ENCODE measurements at places on chromosomes 5 and 9. TPM values are rescaled to one million over a fixed set of nuclear protein-coding genes. Genes with fewer than 3 reads are reported as not detected.

- DNase-seq, result no peak
These were observed 40.4 kb downstream of the BASP1 start for GRCh38 chr5:17257705-17258273.

DNA sequence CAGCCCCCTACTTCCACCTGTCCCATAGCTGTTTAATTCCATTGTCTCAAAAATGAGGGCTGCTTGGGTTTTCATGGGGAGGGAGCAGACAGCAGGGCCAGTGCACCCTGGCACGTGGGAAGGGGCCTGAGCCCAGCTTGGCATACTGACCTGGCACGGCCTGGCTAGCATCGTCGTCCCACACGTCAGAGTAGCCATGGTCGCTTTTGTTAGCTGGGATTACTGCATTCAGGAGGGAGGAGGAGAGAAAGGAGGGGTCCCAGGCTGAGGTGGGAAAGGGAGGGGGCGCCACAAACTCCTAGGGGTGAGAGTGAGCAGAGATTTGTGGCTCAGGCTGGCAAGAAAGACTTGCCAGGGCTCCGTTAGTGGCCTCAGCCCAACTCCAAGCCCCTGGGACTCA, 21.1 kb upstream of the CYSTM1 start:
- no peak for DNase-seq

DNA sequence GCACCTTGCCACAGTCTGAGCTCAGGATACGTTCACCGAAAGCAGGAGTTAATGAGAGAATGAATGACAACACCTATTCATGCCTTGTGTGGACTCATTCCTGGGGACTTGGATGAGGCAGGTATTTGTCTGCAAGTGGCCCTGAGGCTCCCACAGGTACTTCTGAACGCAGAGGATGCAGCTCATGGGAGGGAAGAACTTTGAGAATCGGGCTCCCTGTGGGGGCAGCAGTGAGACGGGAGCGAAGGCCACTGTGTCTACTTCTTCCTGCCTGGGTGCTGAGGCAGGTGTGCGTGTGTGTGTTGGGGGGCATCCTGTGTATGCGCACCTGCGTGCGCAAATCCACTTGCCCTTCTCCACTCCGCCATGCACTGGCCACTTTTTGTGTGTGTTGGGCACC, 42.2 kb downstream of the PTPN3 start:
- no peak for DNase-seq

DNA sequence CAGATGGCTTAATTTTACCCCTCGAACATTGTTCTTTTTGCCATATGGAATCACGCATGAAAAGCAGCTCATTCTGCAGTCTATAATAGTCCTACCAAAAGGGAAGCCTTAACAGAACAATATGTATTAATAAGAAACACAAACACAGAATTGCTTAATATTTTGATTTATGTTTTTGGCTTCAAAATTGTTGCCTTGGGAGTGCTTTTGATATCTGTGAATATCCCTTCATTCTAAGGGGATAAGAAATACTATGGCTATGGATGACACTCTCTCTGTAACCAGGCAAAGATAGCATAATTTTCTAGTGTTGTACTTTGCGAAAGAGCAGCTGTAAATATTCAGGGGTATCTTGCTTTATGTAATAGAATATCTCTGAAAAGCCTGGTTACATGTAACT, 26.3 kb upstream of the CFAP95 start:
- no peak for DNase-seq

- no peak for DNase-seq
These were observed 96.2 kb downstream of the OSTF1 start for GRCh38 chr9:75184471-75184870.

DNA sequence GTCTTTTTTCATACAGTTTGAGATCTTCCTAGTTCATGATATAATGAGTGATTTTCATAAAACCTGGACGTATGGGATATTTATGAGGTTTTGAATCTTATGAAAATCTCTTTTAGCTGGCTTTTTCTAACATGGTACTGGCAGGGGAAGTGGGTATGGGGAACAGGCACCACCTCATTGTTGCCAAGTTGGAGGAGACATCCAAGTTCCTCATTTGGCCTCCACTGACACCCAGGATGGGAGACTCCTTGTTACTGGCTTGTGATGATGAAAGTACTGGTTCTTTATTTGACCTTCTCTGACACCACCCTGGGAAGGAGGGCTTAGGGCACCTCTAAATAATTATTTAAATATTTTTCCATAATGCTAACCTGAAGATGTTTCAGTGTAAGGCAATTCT, 4.0 kb upstream of the TNPO1 start:
- no peak for DNase-seq

GRCh38 chr5:122101636-122102285, 23.7 kb upstream of the LOX start:
- DNase-seq, result no peak

- no peak for DNase-seq
These were observed 6.6 kb downstream of the GOLGA1 start for GRCh38 chr9:124934290-124934689.

GRCh38 chr5:36679221-36679989, 73.0 kb downstream of the SLC1A3 start:
- DNase-seq, result no peak

GRCh38 chr9:14515571-14516198, 177.5 kb downstream of the ZDHHC21 start:
- DNase-seq, result no peak

- no peak for DNase-seq
These were observed 170.1 kb upstream of the PITX1 start for GRCh38 chr5:135204151-135204600.

- DNase-seq, result no peak
These were observed 4.5 kb downstream of the BRD9 start for GRCh38 chr5:887947-888637.

The PPIC gene
- 45.8 TPM for total RNA-seq

The ZNF618 gene
- 1.8 TPM for total RNA-seq

The DIPK1B gene
- total RNA-seq, result 10.6 TPM

The GARIN3 gene
- total RNA-seq, result not detected

The CDO1 gene
- not detected for total RNA-seq

The PCDHA9 gene
- 0.21 TPM for total RNA-seq

The C5orf52 gene
- not detected for total RNA-seq

The ZNF883 gene
- total RNA-seq, result not detected

The WWC1 gene
- 29.4 TPM for total RNA-seq

Data from Panc1 (cell line).